GM12878 (cell line): ENCODE measurements at places on chromosomes 7 and 10. TPM values are rescaled to one million over a fixed set of nuclear protein-coding genes. Genes with fewer than 3 reads are reported as not detected.

DNA sequence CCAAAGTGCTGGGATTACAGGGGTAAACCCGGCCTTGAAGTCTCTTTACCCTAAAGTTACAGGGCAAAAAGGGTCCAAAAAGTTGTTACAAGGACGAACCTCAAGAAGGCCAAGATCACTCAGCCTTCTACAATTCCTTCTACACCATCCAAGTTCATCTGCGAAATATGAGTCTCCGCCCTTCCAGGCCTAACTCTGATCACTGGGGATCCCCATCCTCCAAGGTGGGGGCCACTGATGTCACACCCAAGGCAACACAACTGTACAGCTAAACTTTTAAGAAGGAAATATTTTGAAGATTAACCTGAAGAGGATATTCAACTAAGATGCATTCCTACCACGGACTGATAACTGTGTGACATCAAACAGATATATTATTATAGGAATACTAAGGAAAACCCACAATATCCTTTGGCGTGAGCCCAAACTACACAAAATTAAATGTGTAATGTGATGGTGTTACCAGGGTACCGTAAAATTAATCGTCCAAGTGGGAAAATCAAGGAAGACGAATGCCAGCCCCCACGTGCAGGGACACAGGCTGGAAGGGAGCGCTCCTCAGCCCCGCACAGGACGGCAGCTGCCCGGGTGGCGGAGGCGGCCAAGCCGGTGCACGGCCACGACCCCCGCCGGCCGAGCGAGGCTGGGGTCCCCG is 1.0 kb downstream of the PAXIP1 start:
- peak overlapping the region; percentile 80 for H3K4me3 ChIP-seq
- peak overlapping the region; percentile 64 for H3K27ac ChIP-seq
- peaks cover 11% of the 10 kb centered on the region for H3K36me3 ChIP-seq
- 0 out of 2 replicates have a peak, but pooled peaks cover 5% of the 10 kb centered on the region for H3K4me1 ChIP-seq
- H3K27me3 ChIP-seq: no peaks in the 10 kb centered on the region
- no peak for DNase-seq

SP8 gene
- total RNA-seq: not detected in 2 replicates

MKX gene
- 0.05 TPM in 1 of 2 replicates, not detected in the other for total RNA-seq

GRCh38 chr7:106568680-106569499 is 92.1 kb downstream of the CCDC71L start:
- H3K4me1 ChIP-seq: no peaks in the 10 kb centered on the region
- DNase-seq: no peak
- H3K4me3 ChIP-seq: no peak overlapping the region
- H3K27me3 ChIP-seq: no peaks in the 10 kb centered on the region
- no peak overlapping the region for H3K27ac ChIP-seq

- no peak overlapping the region for H3K27ac ChIP-seq
- no peak overlapping the region for H3K4me3 ChIP-seq
- H3K27me3 ChIP-seq: no peaks in the 10 kb centered on the region
- no peaks in the 10 kb centered on the region for H3K36me3 ChIP-seq
- DNase-seq: no peak
- peaks cover 4% of the 10 kb centered on the region; the same call in 1 of the 2 replicates for H3K4me1 ChIP-seq
These were observed 127.1 kb upstream of the TNS3 start for GRCh38 chr7:47709051-47709450.
